ENCODE measurements at places on chromosomes 1 and 21.

GRCh38 chr1:241513378-241513777 is 6.2 kb downstream of the FH start:
- no peak for DNase-seq

- DNase-seq, result peak; percentile 36
Observed at GRCh38 chr1:203267347-203267846, 37.9 kb upstream of the BTG2 start.

- no peak for DNase-seq
Observed at GRCh38 chr1:113178106-113178505, 105.1 kb downstream of the LRIG2 start.

GRCh38 chr1:1779691-1780597 is 1.7 kb upstream of the NADK start:
- DNase-seq, result no peak

DNA sequence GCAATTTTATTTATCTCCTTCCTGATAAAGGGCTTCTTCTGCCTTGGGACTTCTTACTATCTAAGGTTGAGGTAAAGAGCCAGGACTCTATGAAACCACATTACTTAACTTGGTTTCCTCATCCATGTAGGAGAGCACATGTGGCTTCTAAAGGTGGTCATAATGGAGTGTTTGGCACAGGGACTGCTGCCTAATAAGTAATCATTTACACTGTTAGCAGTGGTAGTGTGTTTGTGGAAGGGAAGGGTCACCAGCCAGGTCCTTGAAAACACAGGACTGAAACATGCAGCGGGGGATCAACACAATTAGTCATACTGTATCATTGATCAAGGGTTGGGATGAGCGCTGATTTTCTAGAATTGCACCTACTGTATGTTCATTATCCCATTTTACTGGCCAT is 59.6 kb downstream of the UCK2 start:
- DNase-seq, result no peak

All from DMS79 (cell line).